ENCODE measurements at places on chromosomes 5 and 9.

GRCh38 chr9:89428222-89428761 is 69.6 kb downstream of the SEMA4D start:
- DNase-seq = no peak

DNA sequence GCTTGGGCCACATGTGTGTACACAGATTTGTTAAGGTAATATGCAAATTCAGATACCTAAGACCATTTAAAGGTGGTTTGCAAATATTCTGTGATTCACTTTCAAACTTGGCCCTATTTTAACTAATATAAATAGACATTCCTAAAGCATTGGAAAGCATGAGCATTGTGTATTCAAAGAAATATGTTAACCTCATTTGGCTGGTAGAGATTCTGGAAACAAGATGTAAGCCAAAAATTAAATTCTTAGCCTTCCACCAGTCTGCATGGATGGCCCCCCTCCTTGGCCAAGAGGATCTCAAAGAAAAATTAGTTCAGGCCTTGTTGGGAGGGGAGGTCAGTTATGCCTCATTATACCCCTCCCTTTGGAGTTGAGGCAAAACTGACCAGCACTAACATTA is 38.7 kb upstream of the C6 start:
- DNase-seq = no peak

GRCh38 chr9:89779405-89780203 is 174.8 kb downstream of the GADD45G start:
- DNase-seq = no peak

GRCh38 chr5:108546939-108547338 is 165.0 kb upstream of the FBXL17 start:
- DNase-seq = no peak

- peak; percentile 96 for DNase-seq
Observed at GRCh38 chr9:133737774-133738639, at the start of gene SARDH. Gene SARDH, minus strand, starts transcription at chr9:133738352. Its CDS starts 4,179 bp downstream, at chr9:133734173.

- no peak for DNase-seq
Observed at GRCh38 chr5:91059409-91059808, 323.7 kb downstream of the ARRDC3 start.

- no peak for DNase-seq
Observed at GRCh38 chr9:117783828-117784227, 79.6 kb downstream of the TLR4 start.

GRCh38 chr5:14041528-14042192 is 97.2 kb upstream of the DNAH5 start:
- DNase-seq = no peak

GRCh38 chr5:16573401-16573800 is 43.4 kb downstream of the RETREG1 start:
- DNase-seq = no peak

DNA sequence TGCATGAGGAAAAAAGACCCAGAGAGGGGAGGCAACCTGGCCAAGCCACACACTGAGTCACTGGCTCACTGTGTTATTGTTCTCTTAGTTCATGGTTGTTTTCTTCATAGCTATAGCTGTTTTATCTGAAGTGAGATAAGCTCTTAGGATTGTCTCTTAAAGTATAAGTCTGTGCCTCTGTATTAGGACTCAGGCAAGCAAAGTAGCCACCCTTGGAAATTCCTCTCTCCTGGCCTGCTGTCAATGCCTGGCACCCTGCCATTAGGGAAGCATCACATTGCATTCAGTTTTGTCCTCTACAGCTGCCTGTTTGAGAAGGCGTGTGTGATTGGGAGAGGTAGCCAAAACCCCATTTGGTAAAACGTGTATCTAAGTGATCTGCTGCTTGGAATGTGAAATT is 147.4 kb upstream of the GLRA1 start:
- no peak for DNase-seq

Data from HuH-7 (cell line).